ENCODE measurements at places on chromosomes 7 and 10.

DNA sequence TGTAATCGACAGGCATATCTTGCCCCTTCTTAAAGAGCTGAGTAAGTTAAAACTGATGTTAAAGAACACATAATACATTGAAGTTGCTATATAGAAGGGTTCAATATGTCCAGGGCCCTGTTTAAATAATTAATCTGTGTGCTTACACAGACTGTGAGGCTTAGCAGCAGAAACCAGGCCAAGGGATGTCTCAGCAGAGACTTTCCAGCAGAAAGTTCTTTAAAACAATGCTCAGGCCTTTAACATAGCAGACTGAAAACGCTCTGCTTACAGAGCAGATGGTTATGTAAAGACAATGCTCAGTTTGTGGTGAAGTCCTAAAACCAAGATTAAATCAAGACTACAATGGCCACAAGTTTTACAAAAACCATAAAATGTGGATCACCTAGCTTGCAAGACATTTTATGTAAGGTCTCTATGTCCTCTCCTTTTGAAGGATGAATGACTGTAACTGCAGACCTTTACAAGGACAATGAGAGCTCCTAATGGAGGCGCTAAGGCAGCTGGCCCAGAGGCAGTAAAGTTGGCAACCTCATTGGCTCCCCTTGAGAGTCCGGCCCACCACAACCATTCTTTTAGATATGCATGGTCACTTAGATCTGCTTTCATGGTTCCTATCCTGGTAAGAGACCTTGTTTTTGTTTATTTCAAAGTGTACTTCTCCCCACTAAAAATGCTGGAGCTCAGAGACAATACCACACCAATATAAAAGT, 56.3 kb downstream of the FZD1 start:
- DNase-seq: no peak

DNA sequence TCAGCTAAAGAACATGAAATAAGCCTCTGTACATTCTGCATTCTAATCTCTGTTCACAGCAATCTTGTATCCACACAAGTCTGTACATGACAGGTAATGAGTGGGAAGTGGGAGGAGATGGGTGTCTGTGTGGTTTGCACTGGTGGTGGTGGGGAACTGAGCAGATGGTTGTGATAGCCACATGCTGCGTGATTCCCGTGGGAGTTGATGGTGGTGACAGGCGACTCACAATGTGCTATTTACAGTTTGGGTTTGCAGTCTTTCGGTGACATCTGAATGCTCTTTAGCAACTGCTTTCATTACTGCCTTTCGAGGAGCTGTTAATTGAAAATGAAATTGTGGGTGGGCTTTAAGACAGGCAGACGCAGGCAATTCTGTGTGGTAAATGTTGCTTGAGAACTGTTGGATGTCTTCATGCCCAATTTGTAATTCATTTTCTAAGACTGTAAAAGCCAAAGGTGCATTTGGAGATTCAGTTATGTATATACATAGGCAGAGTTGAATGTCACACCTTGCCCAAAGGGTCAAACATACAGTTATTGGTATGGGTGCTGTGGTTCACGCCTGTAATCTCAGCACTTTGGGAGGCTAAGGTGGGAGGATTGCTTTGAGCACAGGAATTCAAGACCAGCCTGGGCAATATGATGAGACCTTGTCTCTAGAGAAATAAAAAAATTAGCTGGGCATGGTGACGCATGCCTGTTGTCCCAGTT, 308.2 kb downstream of the AUTS2 start:
- DNase-seq: peak; percentile 35

DNA sequence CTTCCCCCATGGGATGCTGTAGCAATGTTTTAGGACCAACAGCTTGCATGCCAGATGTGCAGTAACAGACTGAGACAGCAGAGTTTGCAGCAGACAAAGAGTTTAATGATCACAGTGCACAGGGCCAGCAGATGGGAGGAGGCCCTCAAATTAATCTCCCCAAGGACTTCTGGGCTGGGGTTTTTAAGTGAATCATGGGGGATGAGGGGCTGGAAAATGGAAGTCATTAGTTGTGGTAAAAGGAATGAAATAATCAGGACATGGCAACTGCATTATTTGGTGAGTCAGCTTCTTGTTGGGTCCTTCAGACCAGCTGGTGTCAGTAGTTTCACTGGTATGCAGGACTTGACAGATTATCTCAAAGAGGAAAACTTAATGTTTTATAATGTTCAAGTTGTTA, 12.6 kb upstream of the NRBF2 start:
- DNase-seq: no peak

GRCh38 chr7:81383846-81384245, 386.0 kb downstream of the HGF start:
- no peak for DNase-seq

DNA sequence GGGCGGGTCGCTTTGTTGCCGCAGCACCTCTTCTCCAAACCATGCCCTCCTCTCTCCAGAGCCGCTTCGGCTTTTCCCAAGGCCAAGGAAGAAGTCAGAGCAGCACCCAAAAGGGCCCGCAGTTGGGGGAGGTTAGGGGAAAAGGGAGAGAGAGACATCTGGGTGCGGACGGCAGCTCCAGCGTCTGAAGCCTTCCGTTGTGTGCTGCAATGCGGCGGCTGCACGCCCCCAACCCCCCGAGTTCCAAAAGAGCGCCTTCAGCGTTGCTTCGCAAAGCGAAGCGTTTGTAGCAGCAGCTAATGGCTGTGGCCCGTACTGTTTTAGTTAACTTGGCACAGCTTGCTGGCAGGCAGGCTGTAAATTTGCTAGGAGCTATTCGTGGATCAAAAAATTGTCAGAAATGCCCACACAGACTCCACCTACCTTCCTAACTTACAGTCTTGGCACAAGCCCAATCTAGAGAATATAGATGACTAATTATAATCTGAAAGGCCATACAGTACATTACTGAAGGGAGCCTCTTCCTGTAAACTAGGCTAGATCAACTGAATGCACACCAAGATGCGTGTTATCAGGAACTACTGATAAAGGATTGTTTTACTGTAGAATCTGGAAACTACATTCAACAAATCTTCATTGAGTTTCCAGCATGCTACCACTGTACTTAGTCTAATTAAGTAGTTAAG, 1.1 kb upstream of the KBTBD2 start:
- DNase-seq: peak; percentile 44

DNA sequence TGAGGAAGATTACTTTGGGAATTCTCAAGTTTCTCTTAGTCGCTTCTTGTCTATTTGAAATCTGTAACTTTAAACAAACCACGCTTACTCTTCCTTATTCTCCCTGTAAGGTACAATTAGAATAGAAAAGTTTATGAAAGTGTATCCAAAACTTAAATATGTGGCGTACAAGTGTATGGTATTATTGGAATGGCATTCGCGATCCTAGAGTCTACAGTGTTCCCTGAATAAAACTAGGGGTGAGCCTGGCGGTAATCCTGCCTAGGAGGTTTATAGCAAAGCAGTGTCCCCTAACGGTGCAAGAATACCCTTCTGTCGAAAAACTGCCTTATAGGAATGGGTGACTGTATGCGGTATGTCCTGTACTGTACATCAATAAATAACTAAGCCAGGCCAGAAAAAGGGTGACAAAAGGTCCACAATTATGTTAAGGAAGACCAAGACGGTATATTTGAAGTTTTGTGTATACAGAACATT, 1.2 kb downstream of the TASOR2 start:
- no peak for DNase-seq

DNA sequence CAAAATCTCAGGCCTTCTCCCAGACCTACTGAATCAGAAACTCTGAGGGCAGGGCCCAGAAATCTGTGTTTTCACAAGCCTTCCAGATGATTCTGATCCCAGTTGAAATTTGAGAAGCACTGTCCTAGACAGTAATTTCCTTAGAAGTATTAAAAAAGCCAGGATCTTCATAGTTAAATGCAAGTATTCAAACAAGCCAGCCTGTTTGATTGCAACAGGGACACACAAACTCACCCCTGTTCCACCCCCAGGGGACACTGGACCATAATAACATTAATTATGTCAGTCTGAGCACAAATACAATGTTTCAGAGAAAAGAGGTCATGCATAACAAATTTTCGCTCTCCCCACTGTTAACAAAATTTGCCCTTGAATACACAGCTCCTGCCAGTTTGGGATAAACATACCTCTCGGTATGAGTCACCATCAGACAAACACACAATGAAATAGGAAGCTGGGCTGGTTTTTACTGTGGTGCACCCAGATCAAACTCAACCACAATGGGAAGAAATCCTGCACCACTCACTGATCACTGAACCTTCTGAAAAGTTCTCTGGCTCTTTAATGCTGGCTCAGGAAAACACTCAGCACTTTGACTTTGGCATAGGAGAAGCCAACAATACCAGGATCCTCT, 34.3 kb downstream of the ABLIM1 start:
- no peak for DNase-seq

DNA sequence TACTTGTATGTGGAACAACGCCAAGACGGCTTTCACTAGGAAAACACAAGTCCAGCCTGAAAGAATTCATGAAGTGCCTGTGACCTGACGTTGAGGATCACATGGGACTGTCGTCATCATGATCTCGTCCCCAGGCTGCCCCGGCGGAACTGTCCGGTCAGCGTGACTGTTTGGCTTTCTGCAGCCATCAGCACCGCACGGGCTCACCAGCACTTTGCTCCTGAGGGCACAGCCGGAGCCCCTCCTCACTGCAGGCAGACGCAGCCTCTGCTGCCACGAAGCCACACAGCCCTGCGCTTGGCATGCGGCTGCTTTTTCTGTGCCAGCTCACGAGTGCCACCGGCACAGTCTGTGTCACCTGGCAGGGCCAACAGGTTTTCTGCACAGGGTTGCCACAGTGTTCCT, 9.4 kb upstream of the GET4 start:
- DNase-seq: no peak

DNA sequence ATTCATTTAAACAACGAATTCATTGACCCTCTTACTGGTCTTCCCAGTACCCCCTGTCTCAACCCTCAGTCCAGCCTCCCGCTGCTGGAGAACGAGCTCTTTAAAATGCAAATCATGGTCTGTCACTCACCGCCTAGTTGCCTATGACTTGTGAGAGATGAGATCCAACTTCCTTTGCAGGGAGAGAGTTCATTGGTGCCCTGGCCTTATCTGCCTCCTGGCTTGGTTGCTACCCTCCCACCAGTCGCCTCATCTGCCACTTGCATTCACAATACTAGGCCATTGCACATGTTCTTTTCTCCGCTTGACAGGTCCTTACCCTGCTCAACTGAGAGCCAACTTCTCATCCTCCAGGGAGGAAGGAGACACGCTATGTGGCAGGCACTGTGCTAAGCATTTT, 54.0 kb upstream of the MXI1 start:
- no peak for DNase-seq

- peak; percentile 24 for DNase-seq
Observed at GRCh38 chr7:93194386-93194785, 31.9 kb downstream of the HEPACAM2 start.

DNA sequence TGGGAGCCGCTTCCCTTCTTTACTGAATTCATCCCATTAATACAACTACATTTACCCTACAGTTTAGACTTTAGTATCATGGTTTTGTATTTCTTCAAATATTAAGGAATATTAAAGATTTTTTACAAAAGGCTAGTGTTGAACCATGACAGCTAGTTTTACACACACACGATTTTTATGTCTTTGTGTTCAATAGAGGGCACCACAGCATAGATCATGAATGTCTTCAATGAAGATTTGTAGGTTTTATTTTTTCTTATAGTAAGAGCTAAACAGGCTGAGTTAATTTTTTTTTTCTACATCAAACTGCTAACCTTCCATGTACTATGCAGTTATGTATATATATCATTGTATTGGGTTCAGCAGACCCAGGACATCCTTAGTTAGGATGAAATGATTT, 76.9 kb downstream of the SNX10 start:
- DNase-seq: no peak
